Activated naive CD4-positive, alpha-beta T cell treated with Interleukin-2 at 50 U/mL for 16 hours (primary cell): ENCODE measurements at places on chromosomes 5 and 9.

- no peak for DNase-seq
Measured at GRCh38 chr9:73234008-73234360, 82.3 kb downstream of the ANXA1 start.

DNA sequence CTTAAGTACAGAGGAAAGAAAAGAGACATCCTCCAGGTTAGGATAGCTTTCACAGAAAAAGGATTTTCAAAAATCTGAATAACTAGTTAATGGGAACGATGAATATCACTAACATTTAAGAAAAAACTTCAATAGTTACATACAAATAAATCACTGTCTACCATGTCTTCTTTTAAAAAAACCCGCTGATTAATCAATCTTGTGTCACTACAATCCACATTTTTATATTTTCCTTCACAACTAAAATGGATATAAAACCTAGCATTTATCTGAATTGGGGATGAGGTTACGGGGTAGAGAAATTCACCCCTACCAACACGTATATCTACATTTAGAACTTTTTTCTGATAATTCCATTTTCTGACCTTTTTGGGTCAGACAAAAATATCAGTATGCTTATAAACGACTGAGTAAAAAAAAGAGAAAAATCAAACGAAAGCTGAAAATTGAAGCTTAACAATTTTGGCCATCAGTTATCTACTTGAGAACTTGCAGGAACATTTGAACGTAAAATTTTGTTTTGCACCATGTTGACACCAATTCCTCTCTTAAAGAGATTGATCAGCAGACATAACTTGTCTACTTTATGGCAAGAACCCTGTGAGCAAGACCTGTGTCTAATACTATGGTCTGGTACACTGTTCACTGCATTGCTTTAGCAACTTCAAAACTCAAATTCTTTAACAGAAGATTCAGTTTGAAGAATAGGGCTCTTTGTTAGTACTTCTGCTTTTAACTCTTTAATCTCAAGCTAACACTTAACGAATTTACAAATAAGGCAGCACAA is 4.8 kb downstream of the NR3C1 start:
- no peak for DNase-seq

DNA sequence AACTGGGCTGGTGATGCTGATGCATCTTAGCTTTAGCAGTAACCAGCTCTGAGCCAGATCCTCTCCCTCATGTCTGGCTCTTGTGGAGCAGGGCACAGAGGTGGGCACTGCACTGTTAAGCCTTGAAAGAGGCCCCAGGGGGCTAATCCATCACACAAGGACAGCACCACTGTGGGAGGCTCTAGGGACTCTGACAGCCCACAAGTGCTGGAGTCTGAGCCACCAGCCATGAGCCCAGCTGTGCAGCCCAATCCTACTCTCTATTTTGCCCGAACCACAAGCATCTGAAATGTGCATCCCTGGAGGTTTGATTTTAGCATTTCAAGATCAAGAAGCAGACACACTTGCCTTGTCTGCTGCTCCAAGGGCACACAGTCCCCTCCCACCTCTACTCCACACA is 407.1 kb upstream of the TRPC7 start:
- no peak for DNase-seq

- DNase-seq = no peak
Measured at GRCh38 chr9:82490019-82490499, 501.5 kb downstream of the SPATA31D1 start.

DNA sequence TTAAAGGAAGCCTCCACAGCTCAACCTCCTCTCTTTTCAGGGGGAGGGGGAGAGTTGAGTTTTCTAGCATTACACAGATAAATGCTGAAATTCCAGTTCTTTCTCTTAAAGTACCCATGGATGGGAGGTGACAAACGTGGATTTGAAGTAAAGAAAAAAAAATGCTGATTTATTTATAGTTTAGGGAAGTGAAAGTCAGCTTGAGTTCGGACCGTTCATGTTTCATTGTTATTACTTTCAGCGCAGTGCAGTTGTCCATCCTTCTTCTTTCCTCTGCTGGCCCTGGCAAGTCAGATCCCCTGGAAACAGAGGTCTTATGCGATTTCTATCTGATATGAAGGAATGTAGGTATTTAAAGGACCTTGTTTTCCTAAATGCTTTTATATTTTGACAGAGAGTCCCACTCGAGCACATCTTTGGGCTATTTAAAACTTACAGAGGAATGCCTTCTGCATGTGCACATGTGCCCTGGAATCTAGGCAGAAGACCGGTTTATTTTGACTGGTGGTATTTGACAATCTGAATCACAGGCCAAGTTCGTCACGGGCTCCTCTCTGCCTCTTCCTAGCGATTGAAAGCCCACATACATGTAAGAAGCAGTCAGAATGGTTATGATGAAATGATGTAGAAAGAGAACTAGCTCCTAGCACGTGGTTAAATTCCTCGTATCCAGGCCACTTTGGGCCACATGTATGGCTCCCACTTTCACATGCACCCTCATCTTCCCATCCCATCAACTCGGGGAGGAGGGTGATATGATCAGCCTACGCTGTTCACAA is 385.2 kb upstream of the KLF4 start:
- DNase-seq = no peak

DNA sequence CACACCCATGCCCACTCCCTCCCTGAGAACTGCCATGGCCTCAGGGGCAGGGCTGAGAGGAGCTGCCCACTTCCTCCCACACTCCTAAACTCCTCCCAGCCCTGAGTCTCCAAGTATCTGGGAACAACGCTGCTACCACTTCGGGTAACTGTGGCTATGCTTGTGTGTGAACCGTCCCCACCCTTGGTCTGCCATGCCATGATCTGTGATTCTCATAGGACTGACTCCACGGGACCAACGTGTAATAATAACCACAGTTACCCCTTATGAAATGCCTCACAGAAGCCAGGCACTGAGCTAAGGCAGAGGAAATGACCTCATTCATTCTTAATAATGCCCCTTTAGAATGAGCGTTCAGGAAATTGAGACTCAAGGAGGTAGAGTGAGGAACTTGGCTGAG is 103.9 kb upstream of the SMIM23 start:
- DNase-seq = no peak

DNA sequence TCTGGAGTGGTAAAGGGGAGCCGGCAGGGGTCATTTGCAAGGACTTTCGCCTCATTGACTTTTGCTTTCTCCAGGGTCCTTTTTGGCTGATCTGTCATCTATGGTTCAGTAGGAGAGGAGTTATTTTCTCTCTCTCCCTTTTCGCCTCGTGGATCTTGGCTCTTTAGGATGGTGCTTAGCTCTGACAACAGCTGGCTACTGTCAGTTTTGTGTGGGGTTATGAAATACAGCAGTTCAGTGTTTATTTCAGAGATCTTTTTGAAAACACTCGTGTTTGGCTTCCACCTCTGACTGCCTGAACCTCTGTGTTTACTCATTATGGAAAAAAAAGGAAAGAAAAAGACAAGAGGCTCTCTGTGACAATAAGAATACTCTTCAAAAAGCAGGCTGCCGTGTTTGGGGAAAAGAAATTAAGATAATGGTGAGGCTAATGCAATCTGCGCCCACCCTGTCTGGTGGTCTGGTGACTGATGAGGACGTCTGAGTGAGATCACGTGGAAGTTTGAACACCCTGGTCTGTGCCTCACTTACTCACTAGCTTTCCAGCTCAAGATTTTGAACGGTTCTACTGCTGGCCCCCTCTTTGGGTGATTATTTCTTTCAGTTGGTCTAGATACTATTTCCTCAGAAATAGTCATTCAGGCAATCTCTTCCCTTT is 567.7 kb downstream of the CAAP1 start:
- no peak for DNase-seq

GRCh38 chr5:87733897-87734296 is 321.2 kb upstream of the CCNH start:
- no peak for DNase-seq
